AG08396 (cell line): ENCODE measurements at places on chromosomes 2 and 18.
A peak's percentile ranks its signal among the peaks of the same experiment; 100 is the strongest.

- no peak for DNase-seq
Observed at GRCh38 chr2:233142355-233142897, 82.3 kb downstream of the INPP5D start.

DNA sequence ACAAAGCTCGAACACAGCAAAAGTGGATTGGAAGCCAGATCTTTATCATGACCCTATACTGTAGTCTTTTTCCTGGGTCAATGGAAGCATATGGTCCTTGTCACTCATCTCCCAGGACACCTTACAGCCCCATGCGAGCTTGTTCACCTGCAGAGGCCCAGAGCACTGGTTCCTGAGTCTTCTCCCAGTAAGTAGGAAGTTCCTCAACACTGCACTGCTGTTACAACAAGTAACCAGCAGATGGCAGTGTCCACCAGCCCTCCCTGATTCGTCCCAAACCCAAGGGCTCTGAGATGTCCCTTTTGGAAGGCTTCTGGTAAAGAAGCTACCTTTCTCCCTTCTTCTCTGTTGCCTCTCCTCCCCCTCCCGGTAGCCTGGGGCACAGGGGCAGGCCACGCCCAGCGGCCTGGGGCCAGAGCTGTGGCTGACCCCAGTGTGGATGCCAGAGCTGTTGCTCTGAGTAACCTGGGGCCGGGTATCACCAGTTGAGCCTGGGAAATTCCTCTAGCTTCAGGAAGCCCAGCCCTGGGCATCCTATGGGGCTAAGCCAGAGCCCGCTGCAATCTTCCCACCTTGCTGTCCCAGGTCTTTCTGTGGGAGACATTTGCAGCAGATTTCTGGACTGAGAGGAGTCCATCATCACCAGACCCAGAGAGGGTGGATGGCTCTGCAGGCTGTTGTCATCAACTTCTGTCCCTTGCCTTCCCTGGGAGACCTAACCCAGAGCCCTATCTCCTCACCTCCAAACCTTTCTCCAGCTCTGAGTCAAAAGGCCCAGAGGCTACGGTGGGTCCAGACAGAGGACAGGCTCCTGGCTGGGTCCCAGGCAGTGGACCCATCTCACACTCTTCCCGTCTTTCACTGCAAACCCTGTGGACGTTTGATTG, 5.3 kb upstream of the GDF7 start:
- DNase-seq: peak; percentile 85

- DNase-seq: no peak
Observed at GRCh38 chr2:230809677-230810251, 55.0 kb upstream of the ITM2C start.

DNA sequence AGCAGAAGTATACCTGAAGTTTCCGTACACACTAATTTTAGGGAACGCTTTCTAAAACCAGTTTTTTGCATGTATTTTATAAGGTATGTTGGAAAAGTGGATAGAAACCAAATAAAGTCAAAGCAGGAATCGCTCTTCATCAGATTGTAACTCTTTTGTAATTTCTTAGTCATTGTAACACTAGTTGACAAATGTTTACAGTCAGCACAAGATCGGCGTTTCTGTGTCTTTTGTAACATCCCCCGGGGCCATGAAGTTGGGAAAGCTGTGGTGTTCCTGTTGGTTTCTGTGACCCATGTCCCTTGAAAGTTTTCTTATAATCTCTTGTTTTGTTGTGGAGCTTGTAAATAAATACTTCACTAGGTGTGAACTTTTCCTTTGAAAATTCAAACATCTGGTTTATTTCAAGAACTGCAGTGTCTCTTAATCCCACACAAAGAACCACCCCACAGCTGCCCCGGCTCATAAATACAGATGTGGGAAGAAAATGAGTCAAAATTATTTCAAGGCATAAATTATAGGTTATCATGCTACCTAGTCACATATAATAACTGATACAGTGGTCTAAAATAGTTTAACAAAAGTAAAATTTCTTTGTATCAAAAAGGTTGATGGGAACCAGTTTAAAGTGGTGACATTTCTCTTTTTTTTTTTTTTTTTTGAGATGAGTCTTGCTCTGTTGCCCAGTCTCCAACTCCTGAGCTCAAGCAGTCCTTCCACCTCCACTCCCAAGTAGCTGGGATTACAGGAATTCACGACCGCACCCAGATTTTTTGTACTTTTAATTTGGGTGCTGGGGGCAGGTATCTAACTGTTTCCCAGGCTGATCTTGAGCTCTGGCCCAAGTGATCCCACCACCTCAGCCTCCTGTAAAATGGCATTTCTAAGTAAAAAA, 751 bp upstream of the NMI start:
- DNase-seq: peak; percentile 68

GRCh38 chr2:168934826-168935225, 33.7 kb downstream of the G6PC2 start:
- no peak for DNase-seq

- DNase-seq: no peak
Observed at GRCh38 chr18:7048081-7048480, 69.5 kb downstream of the LAMA1 start.

- DNase-seq: peak; percentile 83
Observed at GRCh38 chr2:38690499-38691420, 24.8 kb downstream of the GALM start.

GRCh38 chr2:33673937-33674336, 74.8 kb upstream of the FAM98A start:
- no peak for DNase-seq

DNA sequence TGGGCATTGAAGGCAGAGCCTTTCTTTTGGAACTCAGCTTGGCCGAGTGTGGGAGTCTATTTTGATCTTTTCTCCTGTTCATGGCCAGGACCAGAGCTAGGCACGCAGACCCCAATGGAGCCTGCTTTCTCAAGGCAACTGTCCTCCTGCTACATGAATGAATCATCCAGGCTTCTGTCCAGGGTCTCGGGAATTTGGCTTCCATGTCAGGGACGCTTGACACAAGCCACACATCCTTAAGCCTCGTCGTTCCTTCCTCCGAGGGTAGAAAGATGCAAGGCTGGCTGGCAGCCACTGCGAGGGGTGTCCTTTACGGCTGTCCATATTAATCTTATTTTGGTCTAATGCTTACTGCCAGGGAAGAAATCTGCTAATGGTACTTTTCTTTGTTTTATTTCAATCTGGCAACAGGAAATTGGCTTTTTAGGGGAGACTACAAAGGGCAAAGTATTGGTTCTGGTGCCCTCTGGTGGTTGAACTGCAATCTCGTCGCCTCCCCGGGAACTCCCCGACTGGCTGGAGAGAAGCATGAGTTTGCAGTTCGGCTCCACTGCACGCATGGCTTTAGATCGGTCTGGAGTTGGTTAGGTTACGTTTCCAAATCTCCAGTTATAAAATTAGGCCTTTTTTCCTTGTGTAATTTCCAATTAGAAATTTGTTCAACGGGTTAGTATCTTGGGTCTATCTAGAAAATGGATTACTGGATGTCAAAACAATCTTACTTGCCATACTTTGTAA, 135.2 kb downstream of the ALPK2 start:
- DNase-seq: peak; percentile 84

DNA sequence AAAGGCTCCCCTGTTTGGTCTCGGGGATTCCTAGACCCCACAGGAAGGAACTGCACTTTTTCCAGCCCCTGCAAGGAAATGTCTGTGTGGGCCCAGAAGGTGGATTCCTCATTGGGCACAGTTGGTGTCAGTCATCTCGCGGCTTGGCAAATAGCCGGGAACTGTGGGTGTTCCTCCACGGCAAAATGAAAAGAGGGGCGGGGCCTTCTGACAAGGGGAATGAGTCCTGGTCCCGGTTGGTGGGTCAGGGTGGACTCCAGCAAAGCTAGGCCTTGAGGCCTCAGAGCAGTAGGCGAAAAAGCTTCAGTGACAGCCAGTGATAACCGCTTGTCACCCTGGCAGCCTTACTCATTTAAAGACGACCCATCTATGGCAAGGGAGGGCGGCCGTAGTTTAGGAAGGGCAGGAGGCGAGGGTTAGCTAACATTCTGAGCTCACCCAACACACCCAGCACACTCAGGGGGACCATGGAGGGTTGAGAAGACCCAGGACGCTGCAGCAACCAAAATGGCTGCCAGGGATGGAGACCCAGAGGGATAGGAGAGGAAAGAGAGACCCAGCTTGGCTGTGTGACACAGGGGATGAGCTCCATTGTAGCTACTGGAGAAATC, 16.5 kb downstream of the SLC4A3 start:
- DNase-seq: no peak

GRCh38 chr2:84388133-84388532, 70.9 kb downstream of the SUCLG1 start:
- no peak for DNase-seq

GRCh38 chr2:239908308-239908707, 116.8 kb downstream of the NDUFA10 start:
- no peak for DNase-seq

DNA sequence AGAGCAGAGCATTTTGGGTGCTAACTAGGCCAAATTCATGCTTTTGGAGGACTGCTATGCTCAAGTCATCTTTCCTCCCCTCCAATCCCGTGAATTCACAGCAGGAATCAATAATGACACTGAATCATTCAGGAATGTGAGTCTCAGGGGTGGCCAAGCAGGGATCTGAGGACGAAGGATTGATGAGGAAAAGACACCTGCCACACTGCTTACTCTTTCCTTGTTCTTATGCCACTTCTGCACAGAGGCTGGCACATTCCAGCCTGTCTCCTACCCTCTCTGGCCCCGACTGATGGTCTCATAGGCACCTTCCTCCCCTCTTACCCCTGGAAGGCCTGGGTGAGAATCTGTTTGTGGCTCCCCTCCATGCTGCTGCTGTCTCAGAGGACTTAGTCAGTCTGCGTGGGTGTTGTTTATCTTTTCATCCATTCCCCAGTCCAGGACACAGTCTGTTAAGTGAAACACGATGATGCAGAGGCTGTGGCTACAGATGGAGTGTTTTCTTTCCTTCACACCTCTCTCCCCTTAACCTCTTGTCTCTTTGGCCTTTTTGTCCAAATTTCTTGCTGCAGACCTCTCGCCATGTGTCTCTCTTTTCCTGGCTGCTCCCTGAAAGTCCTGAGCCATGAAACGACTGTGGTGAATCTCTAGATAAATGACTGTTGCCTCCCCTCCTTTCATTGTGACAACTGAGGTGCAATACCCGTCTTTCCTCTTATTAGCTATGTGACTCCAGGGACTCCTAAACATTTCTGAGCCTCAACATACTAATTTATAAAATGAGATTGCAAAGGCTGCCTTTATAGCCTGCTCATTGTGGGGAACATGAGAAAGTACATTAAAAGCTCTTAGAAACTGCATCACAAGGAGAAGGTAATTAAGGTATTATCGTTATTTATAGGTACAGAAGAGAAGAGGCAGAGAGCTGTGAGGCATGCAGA, 86.9 kb downstream of the RDH14 start:
- peak; percentile 69 for DNase-seq

DNA sequence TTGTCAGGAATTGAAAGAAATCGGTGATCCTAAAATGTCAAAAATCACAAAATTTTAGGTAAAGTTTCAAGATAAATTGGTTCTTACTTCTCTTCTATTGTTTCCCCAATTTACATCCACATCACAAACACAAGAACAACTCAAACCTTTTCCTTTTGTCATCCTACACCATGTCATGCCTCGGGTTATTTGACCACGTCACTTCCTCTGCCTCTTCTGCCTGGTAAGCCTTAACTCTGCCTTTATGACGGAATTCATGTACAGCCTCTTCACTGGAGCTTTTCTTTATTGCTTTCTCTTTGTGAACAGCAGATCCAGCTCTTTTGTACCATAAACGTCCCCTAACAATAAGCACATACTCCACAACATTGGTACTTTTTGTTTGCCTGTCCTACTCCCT, 258.0 kb downstream of the DPP10 start:
- no peak for DNase-seq

- DNase-seq: no peak
Observed at GRCh38 chr2:175842996-175843395, 159.1 kb downstream of the LNPK start.

GRCh38 chr2:190431907-190432306, 23.8 kb downstream of the MFSD6 start:
- no peak for DNase-seq

- DNase-seq: no peak
Observed at GRCh38 chr2:234156326-234156725, 105.8 kb downstream of the SPP2 start.

DNA sequence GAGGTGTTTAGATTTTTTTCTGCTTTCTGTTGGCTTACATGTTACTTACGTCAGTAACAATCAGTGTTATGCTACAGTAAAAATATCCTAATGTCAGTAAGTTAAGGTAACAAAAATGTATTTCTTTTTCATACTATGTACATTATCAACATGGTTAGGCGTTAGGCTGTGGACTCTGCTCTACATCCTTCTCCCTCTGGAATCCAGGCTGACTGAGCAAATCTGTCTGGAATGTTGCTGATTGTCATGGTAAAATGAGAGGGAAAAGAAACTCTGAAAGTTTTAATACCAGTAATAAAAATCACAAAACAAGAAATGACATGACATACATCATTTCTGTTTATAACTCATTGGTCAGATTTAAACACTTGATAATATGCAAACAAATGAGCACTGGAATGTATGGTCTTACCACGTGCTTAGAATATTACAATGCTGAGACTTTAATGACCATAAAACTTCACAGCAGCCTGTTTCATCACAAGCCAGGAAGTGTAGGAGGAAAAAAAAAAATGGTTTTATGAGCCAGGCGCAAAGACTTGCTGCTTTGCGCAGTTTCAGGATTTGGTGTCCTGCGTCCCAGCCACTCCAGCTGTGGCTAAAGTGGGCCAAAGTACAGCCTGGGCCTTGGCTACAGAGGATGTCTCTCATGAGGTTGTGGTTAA, 252.4 kb downstream of the FSIP2 start:
- DNase-seq: no peak

- peak; percentile 25 for DNase-seq
Observed at GRCh38 chr2:10620481-10620880, 69.3 kb downstream of the NOL10 start.

- DNase-seq: no peak
Observed at GRCh38 chr2:21535826-21536225, 412.1 kb downstream of the TDRD15 start.

GRCh38 chr18:24878289-24878688, 417.9 kb downstream of the HRH4 start:
- peak; percentile 35 for DNase-seq

GRCh38 chr2:42331569-42332284, 29.3 kb downstream of the COX7A2L start:
- DNase-seq: no peak
